ENCODE measurements at places on chromosomes 16 and 17.

GRCh38 chr17:69443138-69443537, 28.6 kb downstream of the MAP2K6 start:
- DNase-seq, result no peak

- no peak for DNase-seq
Measured at GRCh38 chr17:41230094-41230493, 2.2 kb upstream of the KRTAP9-3 start.

- DNase-seq, result no peak
Measured at GRCh38 chr17:64183815-64184214, 53.9 kb upstream of the ERN1 start.

- no peak for DNase-seq
Measured at GRCh38 chr17:65158041-65158440, 20.9 kb downstream of the RGS9 start.

- no peak for DNase-seq
Measured at GRCh38 chr16:15538507-15538906, 104.1 kb downstream of the BMERB1 start.

DNA sequence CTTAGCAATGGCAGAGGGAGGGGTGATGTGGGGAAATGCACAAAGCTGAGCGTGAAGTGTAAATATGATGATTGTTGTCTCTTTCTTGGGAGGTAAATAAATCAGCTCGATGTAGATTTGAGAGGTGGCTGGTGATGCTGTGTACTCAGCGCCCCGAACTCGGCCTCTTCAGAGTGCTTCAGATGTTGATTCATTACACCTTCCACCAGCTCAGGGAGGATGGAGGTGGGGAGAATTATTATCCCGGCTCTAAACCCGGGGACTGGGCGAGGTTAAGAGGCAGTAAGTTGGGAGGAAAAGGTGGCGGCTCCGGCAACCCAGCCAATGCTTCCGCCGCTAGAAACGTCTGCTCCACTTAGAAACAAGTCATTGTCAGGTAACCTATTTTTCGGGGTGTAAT, 86.5 kb downstream of the RPA1 start:
- DNase-seq, result no peak

DNA sequence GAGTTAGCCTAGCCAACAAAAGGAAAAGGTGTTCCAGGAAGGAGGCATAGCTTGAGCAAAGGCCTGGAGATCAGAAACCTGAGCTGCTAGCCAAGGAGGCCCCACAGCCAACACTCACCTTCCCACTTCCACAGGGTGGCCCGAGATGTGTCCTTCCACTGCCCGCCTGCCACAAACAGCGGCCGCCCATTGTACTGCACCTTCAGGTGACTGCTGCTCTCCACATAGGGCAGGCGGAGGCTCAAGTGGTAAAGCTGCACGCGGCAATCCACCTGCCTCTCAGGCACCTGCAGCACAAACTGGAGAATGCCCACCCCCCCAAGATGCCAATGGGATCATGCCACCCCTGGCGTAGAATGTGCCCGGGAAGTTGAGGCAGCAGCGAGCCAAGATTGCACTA, 111.5 kb downstream of the RMI2 start:
- DNase-seq, result no peak

GRCh38 chr16:58046936-58047335, 21.4 kb downstream of the MMP15 start:
- DNase-seq, result no peak

GRCh38 chr16:57409870-57410587, 5.5 kb downstream of the CCL17 start:
- peak; percentile 51 for DNase-seq

- DNase-seq, result peak; percentile 41
Measured at GRCh38 chr16:52832771-52833170, 219.9 kb downstream of the CHD9NB start.

DNA sequence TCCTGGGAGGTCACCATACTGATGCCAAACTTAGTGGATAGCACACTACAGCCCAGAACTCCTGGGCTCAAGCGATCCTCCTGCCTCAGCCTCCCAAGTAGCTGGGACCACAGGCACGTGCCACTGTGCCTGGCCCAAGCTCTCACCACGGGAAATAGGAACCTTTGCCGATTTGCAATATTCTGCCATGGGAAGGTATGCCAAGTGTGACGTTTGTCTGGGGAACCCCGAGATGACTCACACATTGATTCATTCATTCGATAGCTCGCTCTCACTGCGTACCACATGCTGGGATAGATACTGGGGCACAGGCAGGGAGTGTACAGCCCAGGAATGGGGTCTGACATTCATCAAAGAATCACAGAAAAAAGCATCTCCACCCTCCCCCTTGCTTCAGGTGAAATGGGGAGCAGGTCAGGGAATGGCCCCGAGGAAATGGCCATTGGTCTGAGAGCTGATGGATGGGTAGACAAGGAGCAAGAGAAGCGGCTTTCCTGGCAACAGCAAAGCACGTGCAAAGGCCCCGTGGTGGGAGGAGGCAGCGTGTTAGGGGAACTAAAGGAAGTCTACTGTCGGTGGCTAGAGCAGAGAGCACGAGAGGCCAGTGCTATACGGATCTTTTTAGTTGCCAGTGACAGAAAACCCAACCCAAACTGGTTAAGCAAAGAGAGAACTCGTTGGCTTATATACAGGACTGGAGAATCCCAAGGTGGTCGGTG, 44.1 kb downstream of the DNAH17 start:
- DNase-seq, result no peak

- DNase-seq, result no peak
Measured at GRCh38 chr16:28208824-28209223, 2.9 kb downstream of the XPO6 start.

DNA sequence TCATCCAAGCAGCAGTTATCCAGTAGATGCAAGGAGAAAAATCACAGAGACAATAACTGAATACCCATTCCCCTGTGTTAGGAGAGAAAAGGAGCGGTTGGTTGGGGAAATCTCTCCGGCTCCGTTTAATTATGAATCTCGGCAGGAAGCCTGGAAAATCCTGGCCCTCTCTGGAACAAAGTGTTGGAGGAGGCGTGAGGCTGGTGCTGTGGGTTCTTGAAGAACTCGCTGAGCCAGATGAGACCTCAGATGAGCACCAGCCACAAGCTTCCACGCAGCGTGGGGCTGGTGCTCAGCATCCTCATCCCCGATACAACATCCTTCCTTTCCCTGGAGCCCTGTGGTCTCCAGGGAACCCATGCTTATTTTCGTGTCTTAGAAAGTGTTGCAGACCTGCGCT, 39.7 kb downstream of the CACNG4 start:
- DNase-seq, result no peak

- DNase-seq, result no peak
Measured at GRCh38 chr16:64282181-64282580, 839.7 kb downstream of the CDH11 start.

GRCh38 chr17:29140051-29140621, 40.1 kb downstream of the MYO18A start:
- DNase-seq, result peak; percentile 83

- peak; percentile 70 for DNase-seq
Measured at GRCh38 chr17:55295411-55296170, 30.8 kb downstream of the HLF start.

DNA sequence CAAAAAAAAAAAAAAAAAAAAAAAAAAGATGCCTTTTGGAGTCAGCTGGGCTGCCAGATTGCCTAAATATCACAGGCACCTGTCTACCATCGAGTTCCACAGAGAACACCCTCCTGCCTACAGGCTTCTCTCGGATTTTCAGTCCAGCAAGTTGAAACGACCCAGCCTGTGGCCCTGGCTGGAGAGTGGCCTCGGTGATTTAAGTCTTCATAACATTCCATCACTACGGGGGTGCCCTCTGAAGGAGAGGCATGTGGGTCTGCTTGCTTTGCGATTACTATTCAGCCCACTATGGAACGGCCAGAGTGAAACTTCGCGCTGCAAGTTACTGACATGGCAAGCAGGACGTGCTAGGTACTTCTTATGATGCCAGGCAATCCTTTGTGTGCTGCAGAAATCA, 42.8 kb downstream of the MARCHF10 start:
- DNase-seq, result no peak

DNA sequence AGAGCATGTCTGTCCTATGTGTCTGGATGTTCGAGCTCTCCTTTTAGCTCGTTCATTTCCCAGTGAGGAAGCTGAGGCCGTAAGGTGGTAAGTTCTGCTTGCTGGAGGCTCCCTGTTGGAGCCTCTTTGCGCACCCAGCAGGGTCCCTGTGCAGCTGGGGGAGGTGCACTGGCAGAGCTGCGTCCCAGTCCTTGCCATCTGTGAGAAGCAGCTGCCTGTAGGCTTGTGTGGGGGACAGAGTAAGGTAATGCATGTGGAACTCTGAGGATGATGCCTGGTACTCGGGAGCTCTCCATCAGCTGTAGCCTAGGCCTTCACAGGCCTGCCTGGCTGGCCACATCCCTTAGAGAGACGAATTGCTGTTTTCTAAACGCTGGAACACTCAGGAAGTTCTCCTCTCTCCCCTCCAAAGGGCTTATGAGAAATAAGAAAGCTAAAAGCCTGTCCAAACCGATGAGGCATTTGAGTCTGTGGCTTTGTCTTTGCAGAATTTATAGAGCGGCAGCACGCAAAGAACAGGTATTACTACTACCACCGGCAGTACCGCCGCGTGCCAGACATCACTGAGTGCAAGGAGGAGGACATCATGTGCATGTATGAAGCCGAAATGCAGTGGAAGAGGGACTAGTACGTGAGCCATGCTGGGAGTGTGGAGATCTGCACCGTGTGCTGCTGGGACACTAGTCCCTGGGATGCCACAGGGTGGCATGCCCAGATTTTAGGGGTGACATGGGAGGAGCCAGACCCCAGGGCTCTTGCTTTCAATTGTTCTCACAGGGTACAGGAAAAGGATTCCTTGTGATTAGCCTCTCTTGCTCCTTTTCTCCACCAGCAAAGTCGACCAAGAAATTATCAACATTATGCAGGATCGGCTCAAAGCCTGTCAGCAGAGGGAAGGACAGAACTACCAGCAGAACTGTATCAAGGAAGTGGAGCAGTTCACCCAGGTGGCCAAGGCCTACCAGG, 1.6 kb downstream of the NDUFB10 start:
- DNase-seq, result peak; percentile 77

DNA sequence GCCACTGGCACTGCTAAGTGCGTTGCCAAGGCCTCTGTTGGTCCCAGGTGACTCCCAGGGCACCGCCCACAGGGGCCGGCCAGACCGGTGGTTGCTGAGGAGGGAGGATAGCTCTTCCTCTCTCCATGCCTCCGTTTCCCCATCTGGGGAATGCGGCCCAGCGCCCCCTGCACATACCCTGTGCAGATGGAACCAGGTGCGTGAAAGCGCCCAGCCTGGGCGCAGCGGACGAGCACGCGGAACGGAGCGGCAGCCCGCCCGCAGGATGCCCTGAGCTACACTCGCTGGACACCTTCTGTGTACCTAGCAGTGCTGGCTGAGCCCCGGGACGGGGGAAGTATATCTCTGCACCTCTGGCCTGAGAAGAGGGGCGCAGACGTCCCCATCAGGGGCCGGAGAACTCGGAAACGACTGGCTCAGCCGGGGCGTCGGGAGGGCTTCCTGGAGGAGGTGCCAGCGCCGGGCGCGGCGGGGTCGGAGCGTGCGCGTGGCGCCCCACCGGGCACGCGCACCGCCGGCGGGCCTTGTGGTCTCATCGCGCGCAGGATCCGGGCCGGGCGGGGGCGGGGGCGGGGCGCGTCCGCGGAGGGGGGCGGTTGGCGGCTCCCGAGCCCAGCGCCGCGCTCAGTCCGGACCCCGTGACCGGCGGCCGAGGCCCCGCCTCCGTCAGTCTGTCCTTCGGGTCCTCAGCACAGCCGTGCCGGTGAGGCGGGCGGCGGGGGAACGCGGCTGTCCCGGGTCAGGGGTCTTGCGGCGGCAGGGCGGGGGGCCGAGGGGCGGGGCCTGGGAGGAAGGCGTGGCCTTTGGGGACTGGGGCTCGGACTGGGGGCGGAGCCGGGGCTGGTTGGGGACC, at the start of the genes CCDC78 and HAGHL:
CCDC78 (minus strand) TSS at position 6 of the 853 bp plus-strand sequence. CDS start 76 bp downstream, outside the sequence.
HAGHL (plus strand) TSS at position 669 of the 853 bp plus-strand sequence. CDS start 404 bp downstream, outside the sequence.
- no peak for DNase-seq

- no peak for DNase-seq
Measured at GRCh38 chr16:83923581-83924365, 24.9 kb downstream of the MLYCD start.

- DNase-seq, result no peak
Measured at GRCh38 chr16:83539736-83540490, 267.9 kb upstream of the HSBP1 start.

DNA sequence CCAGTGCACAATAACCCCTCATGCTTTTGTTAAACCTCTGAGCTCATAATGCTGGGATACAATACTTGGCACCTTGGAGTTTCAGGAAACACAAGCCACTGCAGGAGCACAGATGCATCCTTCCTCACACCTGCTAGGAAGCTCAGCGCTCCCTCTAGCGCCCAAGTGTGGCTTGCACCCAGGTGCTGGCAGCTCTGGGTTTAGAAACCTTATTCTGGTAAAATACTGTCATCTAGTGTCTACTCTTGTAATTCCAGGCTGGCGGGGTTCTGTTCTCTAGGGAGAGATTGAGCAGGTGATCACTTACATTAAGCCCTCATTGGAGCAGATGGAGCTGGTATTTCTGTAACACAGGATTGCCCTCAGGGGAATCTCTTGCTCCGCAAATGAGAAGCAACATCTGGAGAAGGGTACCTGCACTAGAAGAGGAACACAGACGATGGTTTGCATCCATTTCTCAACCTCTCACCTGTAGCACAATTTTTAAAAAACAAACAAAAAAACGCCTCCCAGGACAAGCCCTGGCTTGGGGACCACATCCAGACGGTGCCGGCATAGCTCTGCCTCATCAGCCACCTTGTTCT, 1.5 kb downstream of the CCL1 start:
- peak; percentile 83 for DNase-seq

DNA sequence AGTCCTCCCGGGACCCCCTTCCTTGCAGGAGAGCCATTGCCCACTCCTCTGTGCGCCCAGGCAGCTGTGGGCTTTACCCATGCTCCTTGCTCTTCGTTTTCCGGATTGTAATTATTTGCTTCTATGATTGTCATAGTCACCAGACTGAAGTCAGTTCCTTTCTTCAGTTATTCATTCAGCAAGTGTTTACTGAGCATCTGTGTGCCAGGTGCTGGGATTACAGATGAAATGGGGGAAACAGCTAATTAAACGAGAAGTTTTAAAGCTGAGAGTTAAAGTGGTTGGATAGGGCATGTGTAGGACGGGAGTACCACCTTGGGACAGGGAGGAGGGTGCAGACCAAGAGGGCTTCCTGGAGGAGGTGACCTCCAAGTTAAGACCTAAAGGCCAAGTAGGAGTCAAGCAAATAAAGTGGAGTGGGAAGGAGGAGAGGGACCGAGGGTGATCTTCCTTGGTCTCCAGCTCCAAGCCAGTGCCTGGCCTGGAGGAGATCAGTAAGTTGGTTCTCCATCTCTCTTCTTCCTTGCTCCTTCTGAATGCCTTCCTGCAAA, 126.6 kb downstream of the OR1D5 start:
- DNase-seq, result no peak

Measured in SK-N-DZ (cell line).